Thyroid gland (tissue), 4 donors: ENCODE measurements at places on chromosomes 2 and 18. TPM values are rescaled to one million over a fixed set of nuclear protein-coding genes. Genes with fewer than 3 reads are reported as not detected.
A peak's percentile ranks its signal among the peaks of the same experiment; 100 is the strongest.

- peak; percentile 81 for DNase-seq
- no peaks in the 10 kb centered on the region for H3K27me3 ChIP-seq
- no peaks in the 10 kb centered on the region for H3K36me3 ChIP-seq
Measured at GRCh38 chr2:218369330-218369729, 12.7 kb downstream of the CATIP start.

- no peaks in the 10 kb centered on the region for H3K36me3 ChIP-seq
- no peak overlapping the region for H3K27ac ChIP-seq
- peaks cover 13% of the 10 kb centered on the region for H3K4me1 ChIP-seq
- no peak for DNase-seq
- no peak overlapping the region for H3K4me3 ChIP-seq
Measured at GRCh38 chr2:43107679-43108078, 118.7 kb downstream of the ZFP36L2 start.

DNA sequence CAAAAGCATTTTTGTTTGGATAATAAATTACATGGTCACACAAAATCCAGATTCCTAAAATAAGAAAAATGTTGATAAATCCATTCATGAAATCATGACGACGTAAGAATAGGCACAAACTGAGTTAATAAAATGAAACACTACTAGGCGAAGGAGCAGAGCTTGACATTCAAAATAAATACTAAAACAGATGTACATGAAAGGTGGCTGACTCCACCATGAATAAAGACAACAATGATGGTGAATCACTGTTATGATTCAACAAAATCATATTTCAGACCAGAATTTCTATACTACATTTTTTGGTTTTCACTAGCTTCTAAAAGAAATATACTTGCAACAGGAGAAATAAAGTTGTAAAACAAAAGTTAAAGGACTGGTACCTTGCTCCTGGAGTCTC, 122.0 kb upstream of the RNU4ATAC start:
- no peak overlapping the region for H3K4me3 ChIP-seq
- H3K27me3 ChIP-seq, result no peaks in the 10 kb centered on the region
- no peak overlapping the region for H3K27ac ChIP-seq
- DNase-seq, result no peak
- peaks cover 11% of the 10 kb centered on the region for H3K36me3 ChIP-seq
- H3K4me1 ChIP-seq, result peaks cover 11% of the 10 kb centered on the region

DNA sequence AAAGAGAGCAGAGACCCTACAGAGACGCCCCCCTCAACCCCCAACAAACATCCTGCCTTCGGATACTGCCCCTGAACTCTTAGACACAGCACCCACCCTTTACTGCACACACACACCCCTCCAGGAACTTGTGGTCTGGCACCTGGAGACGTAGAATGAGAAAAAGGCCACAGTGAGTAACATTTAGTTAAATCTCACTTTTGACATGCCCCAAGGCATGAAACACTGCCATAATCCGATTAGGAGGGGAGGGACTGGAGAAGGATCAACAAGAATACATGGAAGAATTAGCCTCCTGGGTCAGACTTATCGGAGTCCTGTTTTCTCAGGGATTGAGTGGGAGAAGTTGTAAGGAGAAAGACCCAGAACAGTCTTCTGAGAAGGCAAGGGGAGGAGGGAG, 4.1 kb downstream of the CDK5R2 start:
- peaks cover 22% of the 10 kb centered on the region for H3K4me1 ChIP-seq
- peaks cover 43% of the 10 kb centered on the region for H3K27me3 ChIP-seq
- no peak for DNase-seq
- H3K4me3 ChIP-seq, result no peak overlapping the region
- H3K36me3 ChIP-seq, result no peaks in the 10 kb centered on the region

Gene ASPRV1
- total RNA-seq, result 1.7 TPM

Gene TLX2
- not detected for total RNA-seq

Gene VWA3B
- total RNA-seq, result 0.81 TPM

DNA sequence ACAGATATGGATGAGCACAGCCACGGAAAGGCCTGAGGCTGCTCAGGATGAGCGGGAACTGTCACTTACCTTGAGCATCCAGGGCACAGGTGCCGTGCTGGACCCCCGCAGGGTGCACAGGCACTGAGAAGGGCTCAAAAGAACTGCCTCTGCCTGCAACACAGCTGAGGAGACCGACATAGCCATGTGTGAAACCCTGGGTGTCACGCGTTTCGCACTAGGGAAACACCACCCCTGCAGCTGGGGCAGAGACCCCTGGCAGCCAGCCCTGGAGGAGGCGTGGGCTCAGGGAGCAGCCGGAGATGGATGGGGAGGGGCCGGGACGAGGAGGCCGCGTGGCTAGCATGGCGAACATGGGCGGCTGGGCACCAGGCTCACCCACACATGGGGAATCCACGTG, 228.9 kb downstream of the EIPR1 start:
- no peak overlapping the region for H3K4me3 ChIP-seq
- no peaks in the 10 kb centered on the region for H3K4me1 ChIP-seq
- no peak for DNase-seq
- no peak overlapping the region for H3K27ac ChIP-seq

Gene STK11IP
- 22.5 TPM for total RNA-seq

DNA sequence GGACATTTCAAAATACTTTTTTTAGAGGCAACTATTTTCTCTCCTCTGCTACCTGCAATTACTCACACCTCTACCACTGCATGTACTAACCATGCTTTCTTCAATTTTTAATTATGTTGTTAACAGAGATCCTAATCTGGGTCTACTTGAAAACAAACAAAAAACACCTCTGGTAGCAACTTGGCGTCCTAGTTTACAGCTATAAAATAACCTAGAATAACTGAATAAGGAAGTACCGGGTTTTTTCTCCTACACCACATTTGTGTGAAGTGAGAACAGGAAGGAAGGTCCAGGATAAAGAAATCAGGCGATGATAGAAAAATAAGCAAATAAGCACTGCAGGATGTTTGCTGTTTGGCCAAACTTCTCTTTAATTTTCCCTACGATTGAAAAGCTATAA, 633.5 kb downstream of the LRP1B start:
- no peak for DNase-seq
- no peak overlapping the region for H3K27ac ChIP-seq
- no peaks in the 10 kb centered on the region for H3K4me1 ChIP-seq
- H3K36me3 ChIP-seq, result no peaks in the 10 kb centered on the region

Gene TFCP2L1
- total RNA-seq, result 178 TPM

DNA sequence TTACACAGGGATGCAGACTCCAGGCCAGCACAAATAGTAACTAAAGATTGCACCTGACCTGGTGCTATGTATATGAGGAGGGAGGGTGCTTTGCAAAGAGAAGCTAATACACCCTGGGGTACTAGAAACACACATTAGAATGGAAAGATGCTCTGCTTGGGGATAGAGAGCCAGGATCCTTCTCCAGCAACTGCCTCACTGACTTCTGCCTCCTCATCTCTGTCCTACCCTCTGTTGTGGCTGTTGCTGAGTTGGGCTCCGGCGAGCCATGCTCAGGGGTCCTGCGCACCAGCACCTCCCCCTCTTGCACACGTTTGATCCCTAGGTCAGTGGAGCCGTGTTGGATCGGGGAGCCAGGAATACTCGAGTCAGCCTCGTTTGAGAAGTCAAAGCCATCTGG, 23.7 kb upstream of the ORC2 start:
- H3K4me1 ChIP-seq, result no peaks in the 10 kb centered on the region
- H3K27ac ChIP-seq, result no peak overlapping the region
- DNase-seq, result no peak

DNA sequence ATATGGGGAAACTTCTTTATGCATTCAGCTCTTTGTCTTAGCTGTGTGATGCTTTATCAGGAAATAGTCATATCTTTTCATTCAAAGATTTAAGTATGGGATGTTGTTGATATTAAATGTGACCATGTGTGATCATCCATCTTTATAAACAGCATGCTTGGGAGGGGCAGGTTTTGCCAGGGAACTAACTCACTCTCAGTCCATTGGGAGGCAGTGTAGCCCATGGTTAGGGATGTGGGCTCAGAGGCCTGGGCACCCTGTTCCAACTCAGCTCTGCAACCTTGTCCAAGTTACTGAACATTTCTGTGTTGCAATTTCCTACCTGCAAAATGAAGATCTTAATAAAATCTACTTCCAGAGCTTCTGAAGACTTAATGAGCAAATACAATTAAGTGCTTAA, 92.0 kb upstream of the BCL2L11 start:
- no peak for DNase-seq
- H3K27me3 ChIP-seq, result no peaks in the 10 kb centered on the region
- no peak overlapping the region for H3K4me3 ChIP-seq
- peaks cover 10% of the 10 kb centered on the region for H3K4me1 ChIP-seq
- no peak overlapping the region for H3K27ac ChIP-seq
- no peaks in the 10 kb centered on the region for H3K36me3 ChIP-seq

DNA sequence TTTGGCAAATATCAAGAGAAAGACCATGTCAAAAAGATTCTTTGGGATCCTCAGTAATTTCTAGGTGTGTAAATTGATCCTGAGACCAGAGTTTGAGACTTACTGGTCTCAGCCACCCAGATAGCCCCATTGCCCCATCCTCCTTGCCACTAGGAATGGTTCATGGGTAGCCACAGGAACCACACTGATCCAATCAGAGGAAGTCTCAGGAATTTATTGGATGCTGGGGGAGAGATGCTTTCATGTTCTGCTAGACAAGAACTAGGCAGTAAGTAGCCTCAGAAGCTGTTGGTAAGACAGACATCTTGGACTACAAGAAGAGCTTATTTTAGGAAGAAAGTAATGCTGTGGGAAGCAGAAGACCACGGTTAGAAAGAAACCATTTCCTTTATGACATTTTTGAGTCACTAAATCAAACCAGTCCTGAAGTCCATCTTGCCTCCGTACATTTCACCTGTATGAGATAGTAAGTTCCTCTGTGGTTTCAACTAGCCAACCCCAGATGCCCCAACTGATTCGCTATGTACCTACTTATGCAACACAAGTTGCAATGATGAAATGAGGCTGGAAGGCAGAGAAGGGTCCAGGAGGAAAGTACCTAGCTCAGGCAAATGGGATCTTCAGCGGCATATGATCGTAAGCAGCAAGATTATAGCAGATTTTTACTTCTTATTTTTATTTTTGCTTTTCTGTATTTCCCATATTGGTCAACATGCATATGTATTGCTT, 3.6 kb upstream of the ST3GAL5 start:
- H3K4me1 ChIP-seq, result peaks cover 53% of the 10 kb centered on the region
- H3K27ac ChIP-seq, result peak overlapping the region; percentile 71
- no peaks in the 10 kb centered on the region for H3K27me3 ChIP-seq
- DNase-seq, result no peak
- no peaks in the 10 kb centered on the region for H3K36me3 ChIP-seq

Gene CCDC121
- 7.8 TPM for total RNA-seq

Gene BBS5
- 20.3 TPM for total RNA-seq

Gene LYPD6
- 0.33 TPM for total RNA-seq

- no peaks in the 10 kb centered on the region for H3K36me3 ChIP-seq
- H3K4me3 ChIP-seq, result no peak overlapping the region
- H3K4me1 ChIP-seq, result no peaks in the 10 kb centered on the region
- no peak for DNase-seq
- no peaks in the 10 kb centered on the region for H3K27me3 ChIP-seq
Measured at GRCh38 chr2:83827618-83828017, 631.5 kb downstream of the SUCLG1 start.

DNA sequence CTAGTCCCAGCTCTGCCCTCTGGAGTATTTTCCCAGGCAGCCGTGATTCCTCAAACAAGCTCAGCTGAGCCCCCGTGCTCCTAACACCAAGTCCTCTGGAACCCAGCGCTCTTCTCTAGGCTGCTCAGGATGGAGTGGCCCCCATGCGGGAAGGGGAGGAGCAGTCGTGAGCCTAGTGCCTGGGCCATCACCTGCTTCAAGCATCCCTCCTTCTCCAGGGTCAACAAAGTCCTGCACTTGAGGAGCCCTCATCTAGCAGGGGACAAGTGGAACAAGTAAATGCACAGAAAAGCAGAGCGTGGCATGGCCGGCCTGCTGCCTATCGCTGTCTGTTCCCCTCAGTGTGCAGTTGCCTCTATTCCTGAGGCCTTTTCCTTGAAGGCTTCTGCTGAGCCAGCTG, 168.6 kb downstream of the INHBB start:
- H3K4me3 ChIP-seq, result no peak overlapping the region
- no peaks in the 10 kb centered on the region for H3K36me3 ChIP-seq
- H3K4me1 ChIP-seq, result no peaks in the 10 kb centered on the region
- no peak for DNase-seq
- no peaks in the 10 kb centered on the region for H3K27me3 ChIP-seq
- H3K27ac ChIP-seq, result no peak overlapping the region

DNA sequence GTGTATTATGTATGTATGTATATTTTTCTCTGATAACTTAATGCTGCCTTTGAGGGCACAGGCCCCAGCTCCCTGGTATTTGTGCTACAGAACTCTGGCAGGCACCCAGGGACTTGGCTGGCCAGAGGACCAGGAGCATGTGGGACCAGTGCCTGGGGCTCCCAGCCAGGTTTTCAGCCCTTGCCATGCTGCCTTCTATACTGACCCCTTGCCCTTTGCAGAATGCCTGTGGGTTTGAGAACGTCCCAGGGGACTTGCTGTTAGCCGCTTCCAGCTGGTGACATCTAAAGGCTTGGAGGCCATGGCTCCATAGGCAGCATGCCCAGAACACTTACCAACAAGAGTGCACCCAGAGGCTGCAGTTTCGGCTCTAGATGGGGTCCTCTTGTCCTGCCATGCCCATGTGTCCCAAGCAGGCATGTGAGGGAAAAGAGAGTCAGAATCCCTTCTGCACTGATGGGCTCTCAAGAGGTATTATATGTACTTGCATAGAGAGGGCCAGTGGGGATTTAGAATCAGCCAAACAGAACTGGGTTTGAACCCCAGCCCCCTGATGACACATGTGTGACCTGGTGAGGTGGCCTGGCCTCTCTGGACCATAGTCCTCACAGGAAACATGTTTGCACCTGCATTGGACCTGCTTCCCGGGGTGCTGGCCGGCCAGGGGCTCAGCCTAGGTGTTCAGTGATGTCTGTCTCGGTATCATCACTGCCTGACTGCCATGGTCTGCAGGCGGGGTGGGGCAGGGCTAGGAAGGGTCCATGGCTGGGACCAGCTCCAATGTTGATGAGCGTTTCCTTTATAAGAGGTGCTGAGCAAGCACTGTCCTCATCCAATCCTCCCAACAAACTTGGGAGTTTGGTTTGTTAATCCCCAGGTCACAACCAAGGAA, 119.2 kb upstream of the FHL2 start:
- peak overlapping the region; percentile 87 for H3K27ac ChIP-seq
- no peaks in the 10 kb centered on the region for H3K27me3 ChIP-seq
- H3K36me3 ChIP-seq, result no peaks in the 10 kb centered on the region
- H3K4me3 ChIP-seq, result no peak overlapping the region

GRCh38 chr2:172182624-172183023, 79.9 kb upstream of the DLX2 start:
- H3K27me3 ChIP-seq, result no peaks in the 10 kb centered on the region
- no peaks in the 10 kb centered on the region for H3K36me3 ChIP-seq
- H3K4me1 ChIP-seq, result no peaks in the 10 kb centered on the region
- DNase-seq, result no peak
- no peak overlapping the region for H3K27ac ChIP-seq

DNA sequence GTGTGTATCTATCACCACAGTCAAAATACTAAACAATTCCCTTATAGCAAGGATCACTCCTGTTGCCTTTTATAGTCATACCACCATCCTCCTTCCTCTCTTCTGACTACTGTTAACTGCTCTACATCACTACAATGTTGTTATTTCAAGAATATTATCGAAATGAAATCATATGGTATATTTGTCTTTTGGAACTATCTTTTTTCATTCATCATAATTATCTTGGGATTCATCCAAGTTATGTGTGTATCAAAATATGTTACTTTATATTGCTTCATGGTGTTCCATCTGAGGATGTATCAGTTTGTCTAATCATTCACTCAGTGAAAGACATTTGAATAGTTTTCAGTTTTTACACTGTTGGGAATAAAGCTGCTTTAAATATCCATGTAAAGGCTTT, 1423.0 kb upstream of the PIK3C3 start:
- no peak for DNase-seq
- no peaks in the 10 kb centered on the region for H3K36me3 ChIP-seq
- H3K27ac ChIP-seq, result no peak overlapping the region
